ENCODE measurements at places on chromosomes 3 and 15.

DNA sequence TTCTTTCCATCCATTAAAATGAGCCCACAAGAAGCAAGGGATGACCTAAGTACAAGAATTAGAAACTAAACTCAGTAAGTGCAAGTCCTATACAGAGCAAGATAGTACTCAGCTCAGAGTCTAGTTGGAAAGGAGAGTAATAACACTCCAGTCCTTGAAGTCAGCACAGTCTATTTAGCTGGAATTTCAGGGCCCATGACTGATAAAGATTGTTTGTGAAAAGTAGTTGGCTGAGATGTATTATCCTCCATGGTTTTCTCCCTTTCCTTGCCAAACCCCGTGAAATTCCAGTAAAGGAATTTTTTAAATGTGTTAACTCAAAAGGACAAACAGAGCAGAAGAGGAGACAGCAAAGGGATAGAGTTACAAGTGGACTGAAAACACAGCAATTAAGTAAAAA lies 127.2 kb upstream of the STT3B start:
- no peak for DNase-seq

GRCh38 chr3:123126031-123126430 lies 59.2 kb downstream of the PDIA5 start:
- DNase-seq = no peak

GRCh38 chr3:169288553-169288952 lies 375.0 kb downstream of the MECOM start:
- no peak for DNase-seq

GRCh38 chr3:12948371-12948770 lies 107.0 kb upstream of the RPL32 start:
- DNase-seq = no peak

DNA sequence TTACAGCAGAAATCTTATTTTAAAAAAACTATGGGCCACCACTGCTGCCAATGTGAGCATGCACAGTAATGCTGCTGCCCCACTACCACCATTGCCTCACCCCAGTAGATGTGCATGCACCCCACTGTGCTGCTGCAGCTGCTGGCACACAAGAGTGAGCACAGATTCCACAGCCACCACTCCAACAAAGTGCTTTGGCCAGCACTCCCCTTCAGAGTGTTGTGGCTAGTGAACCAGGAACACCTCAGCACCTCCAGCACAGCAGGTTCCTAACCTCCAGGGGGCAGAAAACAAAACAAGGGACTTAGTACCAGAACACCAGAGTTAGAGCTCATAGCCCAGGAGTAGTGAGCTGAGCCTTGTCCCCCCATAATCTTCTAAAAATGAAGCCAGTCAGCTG lies 629.6 kb downstream of the PYDC2 start:
- no peak for DNase-seq

GRCh38 chr3:99439892-99440291 lies 198.5 kb upstream of the COL8A1 start:
- DNase-seq = no peak

- DNase-seq = no peak
These were observed 46.6 kb downstream of the APH1B start for GRCh38 chr15:63323798-63324563.

GRCh38 chr3:37926611-37927010 lies 64.0 kb upstream of the VILL start:
- DNase-seq = no peak

- DNase-seq = no peak
These were observed 468.3 kb downstream of the GBE1 start for GRCh38 chr3:81293156-81293555.
